ENCODE measurements at places on chromosomes 2 and 18.

DNA sequence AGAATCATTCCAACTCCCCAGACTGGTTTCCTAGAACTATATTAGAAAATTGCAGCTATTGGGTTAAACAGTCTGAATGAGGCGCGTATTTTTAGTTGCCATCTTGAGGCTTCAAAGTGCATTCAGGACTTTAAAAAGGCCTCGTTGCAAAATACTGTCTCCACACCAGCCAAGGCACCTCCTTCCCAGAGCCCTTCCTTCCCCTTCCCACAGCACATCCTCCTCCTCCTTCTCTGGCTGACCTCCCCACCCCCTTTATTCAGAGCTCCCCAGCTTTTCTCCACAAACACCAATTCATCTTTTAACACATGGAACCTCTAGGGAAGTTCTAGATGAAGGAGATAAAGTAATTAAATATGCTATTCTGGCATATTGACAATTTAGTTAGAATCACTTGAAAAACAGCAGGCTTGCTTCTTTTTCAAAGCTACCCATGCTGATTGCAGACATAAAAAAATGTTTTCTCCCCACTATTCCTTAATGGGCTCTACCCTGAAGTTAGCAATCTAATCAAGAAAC lies 90.3 kb downstream of the RTP5 start:
- DNase-seq: no peak

- DNase-seq: no peak
These were observed 100.5 kb upstream of the ITPRID2 start for GRCh38 chr2:181790716-181791649.

GRCh38 chr2:221791844-221792243 lies 219.7 kb upstream of the EPHA4 start:
- no peak for DNase-seq

- no peak for DNase-seq
These were observed 102.3 kb upstream of the RFX8 start for GRCh38 chr2:101577173-101577572.

- no peak for DNase-seq
These were observed 6.0 kb downstream of the MEIS1 start for GRCh38 chr2:66440708-66441497.

- no peak for DNase-seq
These were observed 141.7 kb downstream of the ARL4C start for GRCh38 chr2:234355021-234355720.

GRCh38 chr2:233267516-233268245 lies 16.2 kb downstream of the ATG16L1 start:
- DNase-seq: no peak

DNA sequence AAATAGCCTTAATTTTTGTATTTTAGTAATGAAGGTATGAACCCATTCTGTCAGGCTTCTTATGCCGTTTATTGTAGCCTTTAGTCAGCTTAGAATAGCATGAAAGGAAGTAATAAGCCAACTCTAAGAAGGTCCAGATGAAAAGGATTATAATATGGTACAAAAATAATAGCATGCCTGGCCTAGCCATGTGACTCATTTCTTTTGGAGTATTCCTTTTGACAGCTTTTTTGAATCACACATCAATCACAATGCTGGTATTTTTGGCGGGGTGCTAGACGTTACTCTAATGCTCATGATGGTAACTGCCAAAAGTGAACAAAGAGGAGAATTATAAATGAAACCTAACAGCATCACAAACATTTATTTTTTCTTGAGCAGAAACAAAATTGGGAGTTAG lies 19.9 kb downstream of the FMNL2 start:
- no peak for DNase-seq

GRCh38 chr2:222257645-222258044 lies 41.2 kb downstream of the PAX3 start:
- DNase-seq: no peak

DNA sequence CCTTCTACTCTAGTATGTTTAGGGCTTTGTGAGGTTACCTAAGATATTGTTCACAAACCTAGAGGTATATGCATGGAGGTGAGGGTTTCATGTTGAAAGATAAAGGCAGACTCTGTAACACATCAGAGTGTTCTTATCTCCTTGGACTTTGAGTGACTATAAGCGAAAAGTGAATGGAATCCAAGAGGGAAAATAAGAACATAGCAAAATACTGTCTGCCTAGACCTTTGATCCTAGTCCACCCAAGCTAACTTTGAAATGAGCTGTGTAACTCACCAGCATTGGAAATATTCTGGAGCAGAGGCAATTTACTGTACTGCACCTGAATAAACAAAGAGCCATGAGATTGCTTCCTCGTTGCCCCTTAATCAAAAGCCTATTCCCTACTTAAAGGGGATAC lies 28.2 kb upstream of the GALNT1 start:
- DNase-seq: no peak

GRCh38 chr18:21242780-21243401 lies 859 bp downstream of the GREB1L start:
- DNase-seq: no peak

DNA sequence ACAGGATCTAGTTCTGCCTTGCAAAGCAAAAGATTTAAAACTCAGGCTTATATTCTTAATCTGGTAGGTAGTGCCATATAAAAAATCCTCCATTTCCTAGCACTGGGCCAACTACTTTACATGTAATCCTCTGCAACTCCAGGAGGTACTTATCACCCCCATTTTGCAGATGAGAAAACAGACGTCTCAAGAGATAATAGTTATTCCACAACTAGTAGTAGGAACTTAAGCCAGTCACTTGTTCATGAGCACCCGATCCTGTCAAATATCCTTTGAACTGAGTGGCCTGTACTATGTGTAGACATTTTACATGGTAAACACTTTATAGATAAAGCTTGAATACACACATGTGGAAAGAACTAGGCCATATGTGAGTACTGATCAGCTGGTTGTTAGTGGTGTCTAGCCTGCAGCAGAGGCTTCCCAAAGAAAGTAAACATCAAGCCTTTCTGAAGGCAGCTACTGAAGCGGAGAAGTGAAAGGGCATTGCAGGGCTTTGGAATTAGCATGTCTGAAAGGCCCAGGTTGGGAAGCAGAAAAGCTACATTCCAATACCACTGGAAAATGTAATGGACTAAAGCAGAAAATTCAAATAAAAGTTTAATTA lies 48.0 kb downstream of the NAB1 start:
- DNase-seq: no peak

DNA sequence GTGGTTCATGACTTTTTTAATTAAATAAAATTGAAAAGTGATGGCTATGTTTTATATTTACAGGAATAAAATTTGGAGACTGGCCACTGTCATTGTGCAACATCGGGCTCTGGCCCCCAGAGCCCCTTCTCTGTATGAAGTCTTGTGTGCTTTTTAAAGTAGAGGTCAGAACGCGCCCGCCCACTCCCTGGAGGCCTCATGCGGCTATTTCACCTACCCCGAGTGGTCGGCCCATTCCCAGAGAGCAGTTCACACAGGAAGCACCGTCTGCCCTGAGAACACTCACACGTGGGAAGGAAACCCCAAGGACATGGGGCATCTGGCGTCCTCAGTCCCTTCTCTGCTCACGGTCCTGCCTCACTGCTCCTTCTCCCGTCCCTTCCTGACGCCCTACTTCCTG lies 296.9 kb upstream of the SALL3 start:
- no peak for DNase-seq

DNA sequence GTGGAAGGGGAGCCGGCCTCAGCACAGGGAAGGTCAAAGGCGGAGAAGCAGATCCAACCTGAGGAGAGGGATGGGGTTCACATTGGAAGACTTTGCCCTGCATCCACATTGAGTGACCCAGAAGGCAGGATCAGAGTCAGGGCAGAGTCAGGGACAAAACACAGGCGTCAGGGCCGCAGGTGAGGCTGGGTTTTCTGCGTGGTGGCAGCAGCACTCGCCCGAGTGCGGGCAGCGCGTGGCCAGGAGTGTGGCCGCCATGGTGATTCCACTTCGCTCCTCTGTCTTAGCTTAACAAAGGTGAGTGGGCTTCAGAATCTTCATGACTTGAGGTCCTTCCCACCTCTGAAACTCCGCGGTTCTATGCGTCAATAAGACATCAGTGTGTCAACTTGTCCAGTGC lies 476.9 kb upstream of the SMIM21 start:
- no peak for DNase-seq

DNA sequence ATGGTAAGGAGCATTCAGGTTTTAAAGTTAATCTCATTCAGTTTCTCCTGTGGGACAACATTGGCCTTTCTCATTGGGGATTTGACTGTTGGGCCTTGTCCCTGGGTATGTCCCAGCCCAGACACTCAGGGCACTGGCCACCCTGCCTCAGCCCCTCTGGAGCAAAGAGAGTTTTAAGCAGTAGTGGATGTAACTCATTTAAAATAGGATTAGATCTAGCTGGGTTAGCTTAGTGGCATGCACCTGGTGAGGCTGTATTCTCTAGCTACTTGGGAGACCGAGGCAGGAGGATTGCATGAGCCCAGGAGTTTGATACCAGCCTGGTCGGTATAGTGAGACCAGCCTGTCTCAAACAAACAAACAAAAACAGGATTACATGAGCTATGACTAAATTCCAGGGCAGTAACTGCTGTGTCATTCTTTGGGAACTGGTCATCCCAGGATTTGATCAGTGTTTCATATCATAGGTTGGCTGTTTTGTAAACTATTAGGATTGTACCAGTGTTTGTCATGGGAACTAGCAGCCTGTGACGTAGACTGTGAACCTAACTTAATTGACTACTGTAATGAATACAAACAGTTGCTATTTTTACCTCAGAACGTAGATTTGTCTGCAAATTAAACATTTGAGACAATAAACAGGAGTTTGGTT lies 12.5 kb downstream of the INPP4A start:
- no peak for DNase-seq

DNA sequence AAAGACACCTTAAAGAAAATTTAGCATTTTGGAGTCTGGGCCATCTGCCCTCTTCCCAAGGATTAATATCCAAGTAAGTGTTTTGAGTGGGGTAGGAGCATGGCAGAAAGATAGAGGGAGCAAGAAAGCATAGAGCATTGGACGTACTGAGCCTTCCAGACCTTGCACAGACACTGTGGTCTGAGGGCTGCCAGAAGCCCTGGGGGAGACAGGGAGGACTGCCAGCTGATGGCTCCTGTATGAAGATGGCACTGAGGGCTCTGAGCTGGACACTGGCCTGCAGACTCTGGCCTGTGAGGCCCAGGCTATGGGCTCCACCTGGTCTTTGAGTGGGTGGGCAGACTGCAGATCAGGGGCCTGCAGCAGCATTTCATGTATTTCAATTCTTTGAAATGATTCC lies 2.9 kb upstream of the PKDCC start:
- DNase-seq: no peak

- no peak for DNase-seq
These were observed 33.3 kb downstream of the ANTXR1 start for GRCh38 chr2:69046221-69046662.

- no peak for DNase-seq
These were observed 29.5 kb downstream of the PKDCC start for GRCh38 chr2:42077343-42077742.

DNA sequence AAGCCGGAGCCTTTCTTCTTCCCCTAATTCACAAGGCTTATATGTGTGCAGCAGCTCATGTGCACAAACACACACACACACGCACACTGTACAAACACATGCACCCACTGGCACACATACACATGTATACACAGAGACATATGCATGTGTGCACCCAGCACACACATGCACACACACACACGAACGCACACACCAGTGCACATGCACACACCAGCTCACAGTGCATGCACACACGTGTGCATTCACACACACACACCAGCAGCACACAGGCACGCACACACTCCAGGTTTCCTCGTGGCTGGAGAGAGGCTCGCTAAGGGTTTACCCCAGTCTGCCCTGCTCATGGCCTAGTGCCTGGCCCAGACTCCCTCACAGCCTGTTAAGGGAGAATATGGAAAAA lies 234.0 kb downstream of the EIPR1 start:
- DNase-seq: no peak

DNA sequence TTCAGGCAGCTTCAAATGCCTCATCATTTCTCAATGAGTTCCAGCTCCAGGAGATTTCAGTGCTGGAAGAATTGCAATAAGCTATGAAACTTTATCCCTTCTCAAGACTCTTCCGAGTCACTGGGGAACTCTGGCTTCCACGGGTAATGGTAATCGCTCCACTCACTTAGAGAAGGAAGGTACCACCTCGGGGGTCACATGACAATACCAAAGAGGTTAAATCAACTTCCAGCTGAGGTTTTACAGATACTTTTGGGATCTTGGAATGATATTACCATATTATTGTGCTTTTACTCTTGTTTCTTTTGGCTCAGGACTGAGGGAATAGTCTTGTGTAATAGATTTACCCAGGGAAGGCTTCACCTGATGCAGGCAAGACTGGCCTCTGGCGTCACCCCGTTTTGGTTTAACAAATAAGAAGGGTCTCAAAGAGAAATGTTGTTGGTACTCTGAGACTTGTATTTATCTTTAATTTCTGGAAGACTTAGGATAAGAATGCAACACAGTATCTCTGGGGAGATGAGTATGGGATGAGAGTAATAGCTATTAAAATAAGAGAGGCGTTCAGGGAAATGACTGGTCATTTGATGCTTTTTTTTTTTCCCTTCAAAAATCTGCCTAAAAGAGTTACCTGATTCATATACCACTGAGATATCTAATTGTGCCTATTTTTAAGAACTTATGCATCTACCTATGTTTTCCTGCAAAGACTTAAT lies 316.9 kb upstream of the ZEB2 start:
- no peak for DNase-seq

DNA sequence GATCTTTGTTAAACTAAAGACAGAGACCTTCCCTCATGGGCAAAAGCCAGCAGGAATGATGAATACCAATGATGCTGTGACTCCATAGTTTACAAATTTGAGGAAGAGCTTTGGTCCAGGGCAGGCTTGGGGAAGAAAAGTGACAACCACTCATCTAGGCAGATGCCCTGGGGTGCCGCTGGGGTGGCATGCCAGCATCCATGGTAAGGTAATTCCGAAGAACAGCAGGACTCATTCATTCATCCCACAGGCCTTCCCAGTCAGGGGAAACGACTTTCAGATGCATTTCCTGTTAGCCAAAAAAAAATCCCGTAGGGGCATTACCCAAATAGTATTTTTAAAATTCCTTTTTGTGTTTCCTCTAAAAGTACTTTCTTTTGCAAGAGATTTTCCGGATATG lies 180.7 kb upstream of the SERPINE2 start:
- no peak for DNase-seq

GRCh38 chr2:43333101-43333655 lies 106.8 kb upstream of the ZFP36L2 start:
- no peak for DNase-seq

GRCh38 chr2:24720310-24720709 lies 72.9 kb downstream of the PTRHD1 start:
- no peak for DNase-seq

DNA sequence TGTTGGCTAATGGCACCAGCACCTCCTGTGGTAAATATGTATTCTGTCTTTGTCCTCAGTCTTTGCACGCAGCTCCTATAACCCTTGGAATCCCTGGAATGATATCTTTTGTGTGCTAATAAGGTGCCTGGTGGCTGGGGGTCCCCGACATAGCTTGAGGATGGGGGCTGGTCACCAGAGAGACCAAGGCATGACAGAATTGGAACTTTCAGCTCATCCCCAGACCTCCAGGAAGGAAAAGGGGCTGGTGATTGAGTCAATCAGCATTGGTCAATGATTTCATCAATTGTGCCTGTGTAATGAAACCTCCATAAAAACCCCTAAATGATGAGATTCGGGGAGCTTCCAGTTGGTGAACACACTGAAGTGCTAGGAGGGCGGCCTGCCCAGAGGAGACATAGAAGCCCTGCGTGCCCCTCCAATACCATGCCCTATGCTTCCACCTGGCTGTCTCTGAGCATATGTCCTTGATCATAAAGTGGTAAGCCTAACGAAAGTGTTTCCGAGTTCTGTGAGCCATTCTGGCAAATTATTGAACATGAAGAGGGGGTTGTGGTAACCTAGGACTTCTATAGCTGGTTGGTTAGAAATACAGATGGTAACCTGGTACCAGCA lies 26.6 kb upstream of the KCMF1 start:
- no peak for DNase-seq

GRCh38 chr2:17600556-17601204 lies 60.2 kb downstream of the VSNL1 start:
- DNase-seq: no peak

Data from hematopoietic multipotent progenitor cell treated with erythropoietin and hydrocortisone succinate and interleukin-3 and kit ligand, for 15 days (in vitro differentiated cells).